ENCODE measurements at places on chromosomes 16 and 17.

DNA sequence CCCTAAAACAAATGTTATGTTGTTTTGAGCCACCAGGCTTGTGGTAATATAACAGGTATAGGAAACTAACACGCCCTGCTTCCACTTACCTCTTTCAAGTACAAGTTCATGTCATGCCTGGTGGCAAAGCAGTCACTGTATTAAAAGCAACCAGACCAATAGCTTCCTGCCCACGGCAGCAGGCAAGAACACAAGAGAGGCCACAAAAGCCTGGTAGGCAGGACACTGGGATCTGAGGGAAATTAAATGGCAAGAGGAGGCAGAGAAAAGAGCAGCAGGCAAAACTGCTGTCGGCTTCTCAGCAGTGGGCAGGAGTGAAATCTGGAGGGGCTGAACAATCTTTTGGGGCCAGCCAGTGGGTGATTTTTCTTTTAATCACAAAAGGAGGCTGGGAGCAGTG is 2.2 kb downstream of the CYTH1 start:
- DNase-seq, result no peak

- DNase-seq, result peak; percentile 25
These were observed 24.1 kb upstream of the ADORA2B start for GRCh38 chr17:15920758-15921239.

DNA sequence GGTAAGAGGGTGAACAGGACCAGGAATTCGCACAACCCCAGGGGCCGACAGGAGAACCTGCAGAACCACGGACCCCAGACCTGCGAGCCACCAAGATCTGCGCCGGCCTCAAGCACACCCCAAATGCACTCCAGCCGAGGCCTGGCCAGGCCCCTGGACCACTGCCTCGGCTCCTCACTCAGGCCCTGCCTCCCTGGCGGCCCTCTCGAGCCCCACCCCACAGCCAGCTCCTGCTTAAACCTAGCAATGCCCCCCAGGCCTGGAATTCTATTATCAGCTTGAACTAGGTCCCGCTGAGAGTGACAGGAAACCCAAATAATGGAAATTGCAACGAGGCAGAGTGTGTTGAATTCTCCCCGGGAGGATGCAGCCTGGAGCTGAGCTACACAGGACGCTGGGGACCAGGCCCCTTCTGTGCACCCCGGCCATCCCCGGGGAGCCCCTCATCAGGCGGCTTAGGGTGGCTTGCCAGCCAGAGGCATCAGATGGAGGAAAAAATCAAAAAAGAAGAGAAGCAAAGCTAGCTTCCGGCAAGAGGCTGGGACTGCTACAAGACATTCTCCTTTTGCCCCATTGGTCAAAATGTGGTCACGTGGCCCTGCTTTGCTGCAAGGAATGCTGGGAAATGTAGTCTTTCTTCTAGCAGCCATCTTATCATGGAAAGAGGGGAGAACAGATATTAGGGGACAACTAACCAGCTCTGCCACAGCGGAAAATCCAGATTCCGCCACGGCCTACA is 2.4 kb upstream of the ENPP7 start:
- DNase-seq, result peak; percentile 82

DNA sequence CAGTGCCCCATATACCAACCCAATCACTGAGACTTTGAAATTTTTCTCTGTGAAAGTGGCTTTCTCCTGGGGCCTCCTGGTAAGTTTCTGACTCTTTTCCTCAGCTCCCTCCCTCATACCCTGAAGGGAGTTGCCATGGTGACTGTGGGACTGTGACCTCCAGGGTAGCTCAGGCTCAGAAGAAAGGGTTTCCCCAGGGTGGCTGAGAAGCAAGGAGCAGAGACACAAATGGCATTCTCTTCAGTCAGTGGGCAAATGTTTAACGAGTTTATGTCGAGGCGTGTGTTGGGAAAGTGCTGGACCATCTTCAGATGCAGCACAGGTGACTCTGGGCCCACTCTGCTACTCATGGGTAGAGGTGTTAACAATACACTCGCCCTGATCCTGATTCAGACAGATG is 46.8 kb downstream of the MRPS23 start:
- DNase-seq, result no peak

- DNase-seq, result no peak
These were observed at the start of gene NOS2 for GRCh38 chr17:27800522-27800921. NOS2 (minus strand) TSS chr17:27800529; CDS start chr17:27798809, 1,720 bp downstream.

Data from uterus (tissue), 4 donors.